ENCODE measurements at places on chromosomes 13 and 19. TPM values are rescaled to one million over a fixed set of nuclear protein-coding genes. Genes with fewer than 3 reads are reported as not detected.

The MAB21L1 gene
- total RNA-seq, result 5.5 TPM

The PEX11G gene
- total RNA-seq, result 2.9 TPM

The SCN1B gene
- 24.2 TPM for total RNA-seq

The FGF22 gene
- total RNA-seq, result not detected

The ZNF433 gene
- total RNA-seq, result 3.2 TPM

The ZNF83 gene
- total RNA-seq, result 37.7 TPM

The TEX26 gene
- not detected for total RNA-seq

The MBD3L2B gene
- total RNA-seq, result not detected

The GFY gene
- total RNA-seq, result not detected

The MEF2B gene
- total RNA-seq, result not detected

The VSTM1 gene
- total RNA-seq, result not detected
